ENCODE measurements at places on chromosomes 12 and 14. TPM values are rescaled to one million over a fixed set of nuclear protein-coding genes. Genes with fewer than 3 reads are reported as not detected.

GRCh38 chr14:65948302-65948701 lies 535.8 kb downstream of the FUT8 start:
- no peak for DNase-seq

- no peak for DNase-seq
Observed at GRCh38 chr14:101371799-101372793, 189.2 kb upstream of the DIO3 start.

DNA sequence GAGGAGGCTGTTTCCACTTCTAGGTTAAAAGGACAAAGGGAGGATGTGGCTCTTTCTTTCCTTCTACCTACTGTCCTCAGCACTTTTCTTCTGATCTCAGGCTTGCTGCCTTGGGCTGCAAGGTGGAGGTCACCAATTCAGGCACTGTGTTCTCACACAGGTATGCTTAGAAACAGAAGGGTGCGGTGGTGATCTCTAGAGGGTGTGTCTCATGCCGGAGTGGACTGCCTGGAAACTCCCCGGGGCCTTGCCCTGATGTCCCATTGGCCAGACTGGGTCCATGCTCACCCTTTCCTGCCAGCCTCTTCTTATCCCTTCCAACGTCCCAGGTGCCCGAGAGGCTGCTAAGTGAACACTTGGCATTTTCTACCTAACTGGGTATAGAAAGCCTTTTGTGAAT lies 1197.6 kb downstream of the AACS start:
- no peak for DNase-seq

DNA sequence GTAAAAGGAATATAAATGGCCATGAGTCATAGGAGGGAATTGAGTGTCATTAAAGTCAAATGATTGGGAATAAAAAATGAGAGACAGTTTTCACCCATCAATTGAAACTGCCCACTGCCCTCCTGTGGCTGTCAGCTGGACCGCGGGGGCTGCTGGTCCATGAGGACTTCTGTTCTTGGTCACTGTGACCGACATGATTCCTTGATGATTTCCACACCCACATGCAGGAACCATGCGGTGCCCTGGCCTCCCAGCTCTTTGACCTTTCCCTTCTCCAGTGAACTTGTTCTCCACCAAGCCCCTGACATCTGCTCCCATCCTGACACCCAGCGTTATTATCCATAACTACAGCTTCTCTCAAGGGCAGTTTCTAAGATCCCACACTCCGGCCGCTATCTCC lies 48.4 kb downstream of the C12orf75 start:
- no peak for DNase-seq

Gene ADAM21
- total RNA-seq: 0.15 TPM

Gene CLEC2B
- total RNA-seq: not detected

- peak; percentile 43 for DNase-seq
Observed at GRCh38 chr14:93986955-93987354, 10.1 kb upstream of the CCDC197 start.

DNA sequence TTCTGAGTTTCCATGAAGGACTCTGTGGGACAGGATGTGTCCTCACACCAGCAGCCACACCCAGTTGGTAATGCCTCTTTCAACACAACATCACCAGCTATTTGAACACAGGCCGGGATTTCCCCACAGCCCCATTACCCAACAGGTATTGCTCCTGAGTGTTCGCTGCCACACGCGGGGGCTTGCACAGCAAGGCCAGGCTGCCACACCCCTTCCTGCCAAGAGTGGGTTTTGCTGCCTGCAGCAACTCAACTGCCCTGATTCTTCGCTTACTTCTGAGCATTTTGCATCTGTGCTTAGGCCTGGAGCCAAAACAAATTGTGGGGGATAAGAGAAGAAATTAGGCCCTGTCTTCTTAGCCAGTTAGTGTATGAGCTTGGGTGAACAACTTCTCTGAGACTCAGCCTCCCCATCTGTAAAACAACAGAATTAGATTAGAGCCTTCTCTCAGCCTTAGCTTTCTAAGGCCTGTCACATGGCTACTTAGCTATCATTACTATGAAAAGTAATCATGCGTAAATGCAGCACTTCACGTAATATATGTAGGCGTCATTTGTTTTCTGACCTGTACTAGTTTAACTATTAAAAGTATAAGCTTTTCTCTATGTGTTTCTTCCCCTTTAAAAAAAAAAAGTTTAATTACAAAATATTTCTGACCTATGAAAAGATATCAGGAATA lies 20.0 kb downstream of the CKAP4 start:
- DNase-seq: no peak

- DNase-seq: peak; percentile 81
Observed at GRCh38 chr14:64823305-64823861, 56.3 kb downstream of the SPTB start.

Gene ABHD12B
- total RNA-seq: not detected

DNA sequence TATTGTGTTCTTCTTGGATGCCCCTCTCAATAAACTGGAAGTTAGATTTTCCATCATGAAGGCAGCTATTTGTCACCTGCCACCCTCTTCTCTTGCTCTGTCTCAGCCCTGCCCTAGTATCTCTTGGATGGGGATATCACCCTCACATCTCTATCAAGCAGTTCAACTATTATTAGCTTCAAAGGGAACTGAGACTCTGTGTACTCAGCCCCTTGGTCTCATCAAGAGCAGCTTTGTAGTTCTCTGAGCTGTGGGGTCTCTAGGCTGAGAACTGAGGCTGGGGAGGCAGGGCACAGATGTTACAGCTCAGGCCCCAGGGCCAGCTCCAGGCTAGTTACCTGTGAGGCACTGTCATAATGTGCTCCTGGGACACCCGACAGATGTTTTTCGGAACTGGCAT lies 130.3 kb downstream of the DAD1 start:
- no peak for DNase-seq

DNA sequence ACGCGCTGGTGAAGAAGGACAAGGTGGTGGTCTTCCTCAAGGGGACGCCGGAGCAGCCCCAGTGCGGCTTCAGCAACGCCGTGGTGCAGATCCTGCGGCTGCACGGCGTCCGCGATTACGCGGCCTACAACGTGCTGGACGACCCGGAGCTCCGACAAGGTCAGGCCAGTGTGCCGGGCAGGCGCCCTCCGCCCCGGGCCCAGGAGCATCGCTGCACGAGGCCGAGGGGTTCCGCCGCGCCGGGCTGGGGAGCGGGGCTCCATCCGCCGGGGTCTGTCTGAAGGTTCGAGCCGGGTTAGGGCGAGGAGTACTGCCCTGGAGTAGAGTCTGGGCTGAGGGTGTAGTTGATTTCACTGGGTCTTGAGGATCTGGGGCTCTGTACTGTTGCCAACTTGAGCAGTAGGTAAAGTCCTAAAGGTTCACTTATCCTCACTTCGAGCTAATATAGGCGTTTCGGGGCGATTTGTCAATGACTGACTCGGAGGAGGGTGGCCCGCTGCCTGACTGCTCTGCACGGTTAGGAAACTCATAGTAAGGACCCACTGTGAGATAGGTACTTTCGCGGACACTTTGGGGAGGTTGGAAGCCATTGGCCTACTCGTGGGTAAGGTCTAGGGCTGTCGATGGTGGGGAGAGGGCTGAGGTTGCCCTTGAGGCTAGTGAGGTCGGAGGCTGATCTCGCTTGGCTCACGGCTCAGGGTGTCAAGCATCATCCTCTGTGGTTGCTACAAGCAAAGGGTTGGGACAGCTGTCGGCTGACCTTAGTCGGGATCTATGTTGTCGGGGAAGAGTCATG lies 574 bp downstream of the GLRX5 start:
- DNase-seq: peak; percentile 37
